ENCODE measurements at places on chromosomes 12 and 14.

DNA sequence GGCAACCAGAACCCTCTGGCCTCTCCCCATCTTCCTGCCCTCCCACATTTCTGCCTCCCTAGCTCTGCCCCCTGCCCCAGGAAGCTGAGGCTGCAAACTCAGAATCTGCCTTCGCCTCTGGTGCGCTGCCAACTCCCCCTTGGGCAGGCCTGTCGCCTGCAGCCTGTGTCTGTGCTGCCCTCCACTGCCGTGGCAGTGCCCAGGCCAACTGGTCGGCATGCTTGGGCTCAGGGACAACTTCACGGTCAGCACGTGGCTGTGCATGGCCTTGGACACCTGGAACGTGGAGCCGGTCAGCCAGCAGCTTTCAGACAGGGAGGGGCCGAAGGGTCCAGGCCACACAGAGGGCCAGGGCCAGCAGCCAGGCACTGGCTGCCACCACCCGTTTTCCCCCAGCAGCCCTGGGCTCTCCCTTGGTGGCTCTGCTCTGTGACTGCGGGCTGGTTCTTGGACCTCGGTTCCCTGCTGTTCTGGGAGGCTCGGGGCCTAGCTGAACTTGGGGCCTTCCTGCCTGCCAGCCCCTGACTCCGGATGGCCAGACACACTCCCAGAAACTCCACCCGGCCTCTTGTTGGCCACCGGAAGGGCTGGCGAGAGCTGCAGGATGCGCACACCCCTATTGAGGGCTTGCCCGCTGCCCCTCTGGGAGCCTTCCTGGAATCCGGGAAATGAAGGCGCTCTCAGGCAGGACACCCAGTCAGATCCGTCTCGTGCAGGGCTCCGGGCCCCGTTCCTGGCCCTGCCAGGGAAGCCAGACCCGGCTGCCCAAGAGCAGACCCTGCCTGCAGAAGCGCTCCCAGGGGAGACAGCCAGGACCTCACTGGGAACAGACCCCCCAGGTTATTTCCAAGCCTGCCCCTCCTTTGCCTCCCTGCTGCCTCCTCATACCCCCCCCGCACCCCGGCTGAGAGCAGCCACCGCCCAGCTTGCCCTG, 34.2 kb upstream of the PPP1R13B start:
- peak; percentile 5 for ATAC-seq

DNA sequence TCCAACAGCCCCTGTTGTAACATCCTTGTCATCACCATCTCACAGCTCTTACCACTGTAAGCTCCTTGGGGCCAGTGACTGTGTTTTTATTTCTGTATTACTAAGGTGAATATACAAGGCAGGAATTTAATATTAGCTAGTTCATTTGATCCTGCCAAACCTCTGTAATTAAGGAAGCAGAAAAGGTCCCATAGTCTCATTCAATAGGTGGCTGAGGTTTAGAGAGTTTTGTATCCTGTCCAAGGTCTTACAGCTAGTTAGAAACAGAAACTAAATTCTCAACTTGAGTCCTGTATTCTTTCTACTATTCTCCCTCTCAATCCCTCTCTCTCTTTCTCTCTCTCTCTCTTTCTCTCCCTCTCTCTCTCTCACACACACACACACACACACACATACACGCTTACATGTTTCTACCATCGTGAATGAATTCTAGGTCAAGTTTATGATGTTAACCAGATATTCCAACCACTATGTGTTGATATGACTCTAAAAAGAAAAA, 543 bp upstream of the GLIPR1 start:
- ATAC-seq: peak; percentile 24

DNA sequence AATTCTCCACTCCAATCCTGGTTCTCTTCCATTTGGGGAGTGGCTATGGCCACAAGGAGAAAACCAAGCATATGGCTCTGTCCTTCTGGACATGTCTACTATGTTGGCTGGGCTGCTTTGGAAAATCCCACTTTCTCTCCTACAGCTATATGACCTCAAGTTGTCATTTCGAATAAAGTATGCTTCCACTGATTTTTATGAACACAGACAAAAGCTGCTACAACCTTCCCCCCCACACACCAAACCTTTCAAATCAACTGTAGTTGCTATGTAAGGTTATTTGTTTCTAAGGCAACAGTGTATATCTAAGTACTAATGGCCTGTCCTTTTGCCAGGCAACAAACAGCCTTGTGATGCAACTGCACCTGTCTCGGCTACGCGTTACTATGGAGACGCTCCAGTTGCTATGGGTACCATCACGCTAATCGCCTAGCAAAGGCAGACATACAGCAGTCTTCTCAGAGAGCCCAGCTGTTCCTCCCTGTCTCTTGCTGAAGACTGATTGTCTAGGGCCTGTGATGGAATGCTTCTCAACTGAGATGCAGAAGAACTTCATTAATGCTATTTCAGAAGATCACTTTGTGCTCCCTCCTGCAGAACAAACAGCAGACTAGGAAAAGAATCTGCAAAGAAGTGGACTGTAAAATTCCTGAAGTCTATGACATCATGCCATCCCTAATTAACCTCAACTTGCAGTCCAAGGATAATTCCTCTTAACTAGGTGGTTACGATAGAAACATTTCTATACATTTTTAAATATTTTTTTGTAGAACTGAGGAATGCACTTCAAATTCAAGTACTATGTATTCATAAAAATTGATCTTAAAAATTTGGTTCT, 67.6 kb downstream of the FOXN3 start:
- no peak for ATAC-seq

DNA sequence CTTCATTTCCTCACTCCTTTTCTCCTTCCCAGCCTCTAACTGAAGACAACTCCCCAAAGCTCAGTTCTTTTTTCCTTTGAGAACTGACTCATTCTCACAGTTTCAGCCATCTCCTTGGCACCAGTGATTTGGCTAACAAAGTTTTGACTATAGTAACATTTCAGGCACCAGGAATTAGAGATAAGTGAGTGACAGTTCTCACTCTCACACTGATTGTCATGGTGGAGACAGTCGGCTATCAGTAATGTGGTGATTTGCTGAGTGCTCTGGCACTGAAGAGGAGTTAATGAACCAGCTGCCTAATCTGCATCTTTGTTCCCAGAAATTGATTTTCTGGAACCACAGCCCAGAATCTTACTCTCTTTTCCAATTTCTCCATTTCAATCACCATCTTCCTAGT, 29.5 kb downstream of the HELB start:
- ATAC-seq: no peak

DNA sequence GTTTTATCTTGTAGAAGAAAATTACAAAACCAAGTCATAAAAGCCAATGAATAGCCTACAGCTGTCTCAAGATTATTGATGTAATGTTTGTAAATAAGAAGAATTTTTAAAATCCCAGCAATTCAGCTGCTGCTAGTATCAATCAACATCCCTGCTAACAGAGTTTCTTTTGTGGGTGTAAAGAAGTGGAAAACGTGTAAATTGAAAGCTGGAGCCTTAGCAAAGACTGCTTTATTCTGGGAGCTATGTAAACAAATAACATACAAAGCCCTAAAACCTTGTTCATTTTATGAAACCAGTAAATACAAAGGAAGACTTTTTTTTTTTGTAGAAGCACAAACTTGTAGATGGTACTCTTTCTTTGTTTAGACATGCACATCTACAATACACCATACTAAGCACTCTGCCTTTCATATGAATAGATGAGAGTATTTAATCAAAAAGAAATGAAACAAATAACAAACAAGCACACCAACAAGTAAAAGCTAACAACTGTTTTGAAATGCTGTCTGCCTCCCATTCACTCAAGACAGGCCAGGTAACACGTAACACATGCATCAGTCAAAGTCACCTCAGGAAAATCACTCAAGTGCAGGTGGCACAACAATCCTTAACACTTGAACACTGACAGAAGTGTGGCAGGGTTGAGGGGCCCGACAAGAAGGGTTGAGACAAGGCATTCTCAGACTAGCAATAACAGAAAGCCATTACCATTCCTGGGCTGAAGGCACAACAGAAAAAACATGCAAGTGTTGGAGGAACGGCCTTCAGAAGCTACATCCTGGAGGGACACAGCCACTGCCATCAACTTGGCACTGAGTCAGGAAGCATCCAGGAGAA, 1364.0 kb upstream of the SEL1L start:
- no peak for ATAC-seq

DNA sequence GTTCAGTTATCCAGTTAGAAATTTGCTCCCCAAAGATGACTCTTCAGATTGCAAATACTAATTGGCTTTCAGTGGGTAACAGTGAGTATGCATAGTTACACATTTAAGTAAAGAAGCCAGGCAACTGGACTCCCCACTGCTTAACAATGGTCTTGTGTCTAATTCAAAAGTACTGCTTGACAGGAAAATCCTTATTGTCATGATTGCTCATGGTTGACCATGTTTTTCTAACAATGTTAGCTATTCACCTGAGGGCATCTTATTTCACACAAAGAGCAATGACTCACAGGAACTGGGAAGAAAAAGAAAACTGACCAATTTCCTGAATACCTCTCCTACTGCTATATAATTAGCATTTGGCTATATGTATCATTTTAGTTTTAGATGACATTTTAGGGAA, 33.7 kb upstream of the ALG10B start:
- ATAC-seq: peak; percentile 28

All from esophagus mucosa (tissue), 1 donor.